Kidney (tissue), 22 donors: ENCODE measurements at places on chromosomes 4 and X. TPM values are rescaled to one million over a fixed set of nuclear protein-coding genes. Genes with fewer than 3 reads are reported as not detected.

Gene VCX3A
- not detected for total RNA-seq

Gene GABRA4
- total RNA-seq: 0.19 TPM

Gene CLDN22
- total RNA-seq: not detected

Gene KLHL34
- total RNA-seq: 0.09 TPM

Gene GUCY1A1
- total RNA-seq: 64.6 TPM

Gene CRMP1
- 0.66 TPM for total RNA-seq

DNA sequence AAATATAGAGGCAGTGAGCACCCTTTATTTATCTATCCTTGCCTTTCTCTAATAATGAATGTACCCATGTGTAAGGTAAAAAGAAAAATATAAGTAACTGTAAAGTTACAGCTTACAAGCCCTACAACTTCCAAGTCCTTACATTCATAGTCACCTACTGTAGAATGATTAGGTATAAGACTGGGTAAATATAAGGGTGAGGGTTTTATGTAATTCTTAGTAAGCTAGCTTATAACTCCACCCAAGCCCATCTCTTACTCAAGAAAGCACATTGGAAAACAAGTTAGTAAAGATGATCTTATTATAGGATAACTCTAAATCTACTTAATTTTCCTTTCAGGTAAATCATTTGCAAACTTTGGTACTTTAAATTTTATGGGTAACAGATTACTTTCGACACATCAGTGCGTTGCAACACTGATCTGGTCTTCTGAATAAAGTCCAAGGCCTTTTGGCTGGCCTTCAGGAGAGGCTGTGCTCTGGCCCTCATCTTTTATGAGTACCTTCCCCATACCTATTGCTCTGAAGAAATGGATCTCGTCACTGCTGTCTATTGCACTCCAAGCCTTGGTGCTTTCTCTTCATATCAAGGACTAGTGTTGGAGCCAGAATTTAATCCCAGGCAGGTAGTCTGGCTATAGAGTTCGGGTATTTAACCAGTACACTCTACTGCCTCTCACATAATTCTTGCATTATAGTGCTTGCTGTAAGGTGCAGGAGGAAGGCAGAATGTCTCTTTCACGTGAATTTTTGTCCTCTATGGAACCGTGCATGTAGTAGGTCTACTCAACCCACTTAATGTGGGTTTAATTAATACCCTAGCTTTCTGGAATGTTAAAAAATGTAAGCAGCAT is 443.6 kb upstream of the AR start:
- DNase-seq: peak; percentile 0

- DNase-seq: no peak
Observed at GRCh38 chrX:78123190-78123589, 16.3 kb downstream of the TAF9B start.

DNA sequence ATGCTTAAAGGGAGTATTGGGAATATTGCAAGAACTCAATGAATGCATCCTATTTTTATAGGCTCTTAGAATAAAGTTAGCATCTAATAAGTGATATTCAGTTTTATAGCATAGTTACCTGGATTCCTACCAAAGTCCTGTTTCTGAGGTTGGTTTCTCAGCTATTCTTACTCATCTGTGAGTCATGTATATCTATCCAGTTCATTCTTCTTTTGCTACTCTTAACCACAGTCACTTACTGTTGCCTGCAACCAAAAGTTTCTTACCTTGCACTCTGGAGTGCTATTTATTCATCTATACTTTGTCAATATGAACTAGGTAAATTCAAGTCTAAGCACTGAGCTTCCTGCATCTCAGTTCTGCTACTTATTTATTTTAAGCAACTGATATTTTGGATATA is 322.5 kb downstream of the HS3ST1 start:
- no peak for DNase-seq

DNA sequence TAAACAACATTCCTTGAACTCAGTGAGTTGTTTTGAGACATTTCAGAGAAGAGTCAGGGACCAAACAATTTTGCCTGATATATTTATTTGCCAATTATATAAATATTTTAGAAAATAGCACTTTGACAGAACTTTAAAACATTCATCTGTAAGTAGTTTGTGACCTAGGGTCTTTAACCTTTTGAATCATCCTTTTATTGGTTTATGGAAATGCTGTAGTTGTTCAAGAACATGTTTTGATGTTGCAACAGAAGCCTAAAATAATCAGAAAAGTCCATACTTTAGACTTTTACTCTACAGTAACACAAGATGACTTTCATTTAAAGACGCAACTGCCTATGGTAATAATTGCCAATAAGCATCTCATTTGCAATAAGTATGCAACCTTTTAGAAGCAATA is 43.0 kb downstream of the CXCL1 start:
- no peak for DNase-seq

DNA sequence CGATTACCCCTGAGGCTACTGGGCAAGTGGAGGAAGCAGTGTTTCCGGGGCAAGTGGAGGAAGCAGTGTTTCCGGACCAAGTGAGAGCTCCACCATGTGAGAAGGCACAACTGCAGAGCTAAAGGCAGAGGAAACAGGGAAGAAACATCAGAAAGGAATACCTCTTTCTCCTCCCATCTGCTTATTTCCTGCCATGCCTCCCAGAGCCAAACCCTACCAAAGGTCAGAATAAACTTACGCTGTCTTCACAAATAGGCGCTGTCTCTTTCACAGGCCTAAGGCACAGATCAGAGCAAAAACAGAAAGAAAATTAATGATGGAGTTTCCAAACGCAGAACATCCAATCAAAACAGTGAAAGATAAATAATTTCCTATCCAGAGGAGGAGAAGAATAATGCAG is 153.0 kb downstream of the ATOH1 start:
- DNase-seq: no peak

GRCh38 chr4:12036450-12036849 is 607.8 kb upstream of the HS3ST1 start:
- no peak for DNase-seq

GRCh38 chr4:3256230-3257102 is 7.5 kb downstream of the MSANTD1 start:
- no peak for DNase-seq

DNA sequence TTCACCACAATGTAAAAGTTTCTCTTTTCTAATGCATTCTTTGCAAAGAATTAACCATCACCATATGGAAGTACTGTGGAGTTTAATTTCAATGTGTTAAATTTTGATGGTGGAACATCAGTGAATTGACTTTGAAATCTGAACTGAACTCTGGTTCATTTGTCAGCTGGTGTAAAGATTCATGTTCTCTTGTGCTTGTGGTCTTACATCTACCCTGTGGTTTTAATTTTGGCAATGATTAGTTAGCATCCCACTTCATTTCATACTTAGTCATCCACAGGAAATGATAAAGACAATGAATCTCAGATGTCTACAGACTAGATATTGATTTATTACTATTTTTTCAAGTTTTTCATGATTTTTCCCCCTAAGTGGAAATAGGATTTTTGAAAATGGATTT is 77.8 kb downstream of the GRID2 start:
- no peak for DNase-seq

DNA sequence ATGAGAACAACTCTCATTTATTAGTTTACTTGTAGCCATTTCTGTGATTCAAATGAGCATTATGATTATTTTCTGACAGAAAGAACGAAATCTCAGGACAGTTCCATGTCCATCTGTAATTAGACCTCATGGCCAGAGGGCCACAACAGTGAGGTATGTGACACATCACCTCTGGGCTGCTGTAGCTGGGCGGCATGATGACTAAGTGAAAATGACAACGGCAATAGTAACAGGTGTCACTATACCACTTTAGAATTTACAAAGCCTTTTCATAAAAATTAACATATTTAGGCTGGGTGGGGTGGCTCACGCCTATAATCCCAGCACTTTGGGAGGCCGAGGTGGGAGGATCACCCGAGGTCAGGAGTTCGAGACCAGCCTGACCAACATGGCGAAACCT is 252.6 kb downstream of the CBR4 start:
- no peak for DNase-seq

DNA sequence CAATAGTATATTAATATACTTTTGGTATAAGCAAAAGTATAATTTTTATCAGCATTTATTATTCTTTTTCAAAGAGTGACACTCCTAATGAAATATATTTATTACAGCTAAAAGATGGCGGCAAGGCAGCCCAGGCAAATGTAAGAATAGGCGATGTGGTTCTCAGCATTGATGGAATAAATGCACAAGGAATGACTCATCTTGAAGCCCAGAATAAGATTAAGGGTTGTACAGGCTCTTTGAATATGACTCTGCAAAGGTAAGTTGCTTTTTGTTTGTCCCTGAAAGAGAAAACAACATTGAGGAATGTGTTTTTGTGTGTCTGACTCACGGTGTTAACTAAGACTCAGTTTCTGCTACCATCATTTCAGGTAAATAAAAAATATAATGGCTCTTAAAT is 71.9 kb downstream of the PDLIM5 start:
- DNase-seq: no peak

DNA sequence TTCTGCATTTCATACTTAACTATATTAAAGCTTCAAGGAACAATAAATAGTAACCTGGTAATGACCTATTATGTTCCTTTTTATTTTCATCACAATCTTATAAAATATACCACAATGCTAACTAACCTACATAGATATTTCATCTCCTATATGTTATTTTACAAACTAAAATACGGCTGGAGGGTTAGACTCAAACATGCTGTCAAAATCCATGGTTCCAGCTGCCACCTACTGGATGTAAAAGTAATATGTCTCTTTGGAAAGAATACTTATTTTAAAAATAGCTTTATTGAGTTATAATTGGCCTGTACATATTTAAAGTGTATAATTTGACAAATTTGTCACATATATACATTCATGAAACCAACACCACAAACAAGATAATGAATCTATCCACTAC is 15.0 kb downstream of the RGN start:
- no peak for DNase-seq

GRCh38 chr4:36328130-36328529 is 46.7 kb downstream of the DTHD1 start:
- DNase-seq: no peak

GRCh38 chrX:42020225-42020624 is 96.9 kb upstream of the CASK start:
- DNase-seq: no peak
